ENCODE measurements at places on chromosomes 1 and 21.

DNA sequence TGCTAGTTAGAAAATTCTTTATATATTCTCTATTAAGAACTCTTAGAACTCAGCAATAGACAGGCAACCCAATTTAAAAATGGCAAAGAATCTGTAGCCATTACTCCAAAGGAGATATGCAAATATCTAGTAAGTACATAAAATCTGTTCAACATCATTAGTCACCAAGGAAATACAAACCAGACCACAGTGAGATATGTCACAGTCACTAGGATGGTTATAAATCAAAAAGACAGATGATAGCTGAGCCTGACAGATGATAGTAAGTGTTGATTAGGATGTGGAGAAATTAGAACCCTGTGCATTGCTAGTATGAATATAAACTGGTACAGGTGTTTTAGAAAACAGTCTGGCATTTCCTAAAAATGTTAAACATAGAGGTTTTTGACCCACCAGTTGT is 26.6 kb downstream of the SRSF11 start:
- no peak for DNase-seq

DNA sequence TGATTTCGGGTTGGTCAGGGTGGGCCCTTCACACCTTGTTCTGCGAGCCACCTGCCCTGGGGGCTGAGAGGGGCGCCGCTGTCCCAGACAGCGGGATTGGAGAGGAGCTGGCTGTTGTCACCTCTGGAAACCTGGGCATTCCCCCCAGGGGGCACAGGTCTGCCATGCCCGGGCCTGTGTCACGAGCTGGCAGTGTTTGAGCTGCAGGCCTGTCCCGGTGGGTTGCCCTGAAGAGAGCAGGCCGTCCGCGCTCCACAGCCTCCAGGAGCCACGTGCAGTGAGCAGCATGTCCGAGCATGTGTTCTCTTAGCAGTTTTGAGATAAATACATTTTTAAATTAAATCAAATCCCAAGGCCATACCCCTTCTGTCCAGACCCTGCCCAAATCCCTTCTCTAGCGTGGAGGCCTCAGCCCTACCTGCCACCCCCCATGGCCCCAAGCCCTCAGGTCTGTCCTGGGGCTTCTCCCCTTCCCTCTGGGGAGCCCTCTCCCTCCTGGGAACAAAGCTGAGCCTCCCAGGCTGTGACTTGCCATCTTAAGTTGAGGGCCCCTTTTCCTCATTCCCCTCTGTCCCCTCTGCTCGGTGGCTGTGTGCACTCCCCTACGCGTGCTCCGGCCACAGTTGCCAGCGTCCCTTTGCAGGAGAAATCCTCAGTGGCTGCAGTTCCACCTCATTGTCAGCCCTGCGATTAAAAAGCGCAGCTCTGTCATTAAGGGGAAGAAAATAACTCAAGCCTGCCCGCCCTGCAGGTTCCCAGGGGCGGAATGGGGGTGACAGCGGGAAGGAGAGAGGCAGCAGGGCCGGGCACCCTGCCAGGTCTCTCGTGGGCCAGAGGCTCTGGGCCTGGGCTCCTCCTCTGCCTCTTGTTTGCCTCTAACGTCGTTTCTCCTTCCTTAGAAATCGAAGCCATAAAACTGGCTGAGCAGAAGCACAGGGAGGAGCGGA is 26.6 kb downstream of the SLX9 start:
- DNase-seq = no peak

DNA sequence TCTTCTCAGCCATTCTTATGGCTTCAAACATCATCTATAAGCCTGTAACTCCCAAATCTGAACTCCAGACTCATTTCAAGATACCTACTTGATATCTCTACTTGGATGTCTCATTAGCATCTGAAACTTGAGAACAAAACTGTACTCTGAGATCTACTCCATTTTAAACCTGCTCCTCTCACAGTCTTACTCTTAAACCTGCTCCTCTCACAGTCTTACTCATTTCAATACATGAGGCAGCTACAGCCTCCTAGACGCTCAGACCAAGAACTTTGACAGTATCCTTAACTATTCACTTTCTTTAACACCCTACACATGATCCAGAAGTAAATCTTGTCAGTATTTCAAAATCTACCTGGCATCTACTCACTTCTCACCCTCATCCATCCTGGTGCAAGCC is 54.3 kb downstream of the NBPF6 start:
- no peak for DNase-seq

DNA sequence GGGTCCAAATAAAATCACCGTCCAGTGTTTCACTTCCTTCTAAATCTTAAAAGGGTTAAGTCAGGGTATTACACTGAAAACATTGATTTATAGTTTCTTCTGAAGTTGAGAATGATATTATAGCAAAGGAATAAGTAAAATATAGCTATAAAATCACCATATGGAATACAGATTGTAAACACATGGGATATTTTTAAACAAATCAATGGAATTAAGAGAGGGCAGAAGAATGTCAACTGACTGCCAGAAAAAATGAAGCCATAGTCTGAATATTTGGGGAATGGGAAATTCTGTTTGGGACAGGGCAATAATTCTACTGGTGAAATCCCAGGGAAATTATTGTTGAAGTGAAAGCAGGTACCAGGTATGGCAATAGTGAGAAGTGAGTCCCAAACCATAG is 664.6 kb downstream of the NCAM2 start:
- DNase-seq = no peak

DNA sequence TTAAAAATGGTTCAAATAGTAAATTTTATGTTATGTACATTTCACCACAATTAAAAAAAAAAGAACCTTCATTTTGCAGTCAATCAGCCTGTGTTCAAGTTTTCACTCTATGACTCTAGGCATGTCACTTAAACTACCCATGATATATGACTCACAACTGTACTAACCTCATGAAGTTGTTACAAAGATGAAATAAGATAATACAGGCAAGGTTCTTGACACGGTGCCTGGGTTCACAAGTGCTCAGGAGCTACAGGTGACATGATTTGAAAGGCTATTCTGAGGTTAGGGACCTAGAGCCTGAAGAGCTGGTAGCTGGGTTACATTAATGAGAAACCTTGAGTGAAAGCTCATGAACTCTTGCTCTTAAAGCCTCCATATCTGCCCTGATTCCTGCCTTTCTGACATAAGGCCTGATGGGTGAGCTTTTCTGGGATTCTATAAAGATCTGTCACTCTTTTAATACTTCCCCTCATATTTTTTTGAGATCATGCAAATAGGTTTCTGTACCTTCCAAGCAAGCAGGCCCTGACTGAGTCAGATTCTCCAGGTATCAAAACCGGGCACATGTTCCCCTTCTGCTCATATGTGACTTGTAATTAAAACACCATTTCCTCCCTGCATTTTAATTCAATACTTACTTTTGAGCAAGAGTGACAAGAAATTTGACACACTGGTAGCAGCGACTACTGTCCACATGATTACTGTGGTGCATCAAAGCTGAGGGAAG is 34.0 kb downstream of the PCSK9 start:
- no peak for DNase-seq

DNA sequence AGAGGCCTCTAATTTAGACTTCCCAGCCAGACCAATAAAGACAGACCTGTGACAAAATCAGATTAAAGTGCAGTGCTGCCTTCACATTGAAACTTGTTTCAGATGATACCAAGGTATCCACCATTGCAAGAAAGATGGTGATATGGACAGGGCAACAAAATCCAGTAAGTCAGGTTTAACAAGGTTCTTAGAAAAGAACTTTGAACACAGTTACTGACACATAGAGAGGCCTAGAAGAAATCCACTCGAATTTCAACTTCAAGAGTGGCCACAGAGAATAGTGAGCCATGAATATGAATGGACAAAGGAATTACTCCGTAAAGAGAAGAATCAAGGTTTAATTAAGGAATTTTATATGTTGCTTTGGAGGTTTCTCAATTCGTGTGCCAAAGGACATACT is 230.4 kb downstream of the KCNT2 start:
- DNase-seq = no peak

- no peak for DNase-seq
Observed at GRCh38 chr1:201134405-201134804, 7.4 kb upstream of the ASCL5 start.

DNA sequence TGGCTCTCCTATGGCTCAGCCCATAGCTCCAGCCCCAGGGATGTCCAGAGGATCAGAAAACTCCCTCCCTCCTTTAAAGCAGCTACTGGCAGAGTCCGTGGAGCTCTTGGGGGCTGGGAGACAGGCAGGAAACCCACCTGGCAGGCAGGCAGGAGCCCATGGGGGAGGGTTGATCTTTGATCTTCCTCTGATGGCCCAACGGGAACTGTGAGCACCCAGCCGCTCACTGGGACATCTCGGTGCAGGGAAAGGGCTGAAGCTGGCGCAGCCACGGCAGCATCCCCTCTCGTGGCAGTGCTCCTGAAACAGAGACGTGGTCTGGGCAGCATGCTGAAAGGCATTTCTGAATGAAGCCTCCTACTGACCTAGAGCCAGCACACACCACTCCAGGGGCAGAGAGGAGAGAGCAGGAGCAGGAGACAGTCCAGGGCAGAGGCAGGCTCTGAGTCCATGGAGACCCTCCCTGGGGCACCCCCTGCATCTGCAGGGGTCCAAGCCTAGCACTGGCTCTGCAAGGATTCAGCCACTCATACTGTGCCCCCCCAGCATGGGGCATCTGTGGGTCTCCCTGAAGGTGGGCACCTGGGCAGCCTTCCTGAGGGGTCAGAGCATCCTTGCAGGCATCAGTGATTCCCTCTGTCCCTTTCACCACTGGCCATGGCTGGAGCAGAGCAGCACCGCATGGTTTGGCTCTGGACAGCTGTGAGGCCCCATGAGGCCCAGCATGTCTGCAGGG is 4.9 kb upstream of the SLX9 start:
- no peak for DNase-seq

- no peak for DNase-seq
Observed at GRCh38 chr1:165365341-165365740, 8.8 kb upstream of the LMX1A start.

- peak; percentile 73 for DNase-seq
Observed at GRCh38 chr1:182149411-182149965, 88.0 kb upstream of the ZNF648 start.

DNA sequence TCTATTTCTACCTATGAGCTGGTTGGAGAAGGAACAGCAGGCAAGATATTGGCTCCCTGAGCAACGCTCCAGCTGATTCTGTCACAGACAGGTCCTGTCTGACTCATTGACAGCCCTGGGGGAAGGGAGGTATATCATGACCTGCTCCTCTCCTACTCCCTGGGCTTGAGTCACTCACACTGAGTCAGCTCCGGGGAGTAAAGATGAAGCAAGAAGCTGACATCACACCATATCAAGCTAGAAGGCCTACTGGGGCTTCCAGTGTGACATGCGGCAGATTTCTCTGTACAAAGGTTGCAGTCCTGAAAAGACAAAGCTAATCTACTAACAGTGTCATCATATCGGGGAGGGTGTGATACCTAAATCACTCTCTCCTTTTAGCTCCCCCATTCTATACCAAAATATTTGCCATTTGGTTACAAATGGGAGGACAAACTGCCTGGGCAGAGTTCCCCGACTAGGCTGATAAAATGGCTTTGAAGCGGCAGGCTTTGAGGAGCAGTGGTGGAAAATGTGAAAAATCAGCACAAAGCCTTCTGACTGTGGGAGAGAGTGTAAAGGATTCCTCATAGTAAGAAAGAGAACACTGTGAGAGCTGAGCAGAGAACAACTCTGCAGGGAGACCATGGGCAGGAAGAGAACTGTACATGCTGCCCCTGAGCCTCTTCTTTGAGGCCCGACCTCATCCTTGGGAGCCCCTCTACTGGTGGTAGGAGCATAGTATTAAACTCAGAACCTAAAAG is 15.5 kb downstream of the PI4KB start:
- DNase-seq = peak; percentile 100

DNA sequence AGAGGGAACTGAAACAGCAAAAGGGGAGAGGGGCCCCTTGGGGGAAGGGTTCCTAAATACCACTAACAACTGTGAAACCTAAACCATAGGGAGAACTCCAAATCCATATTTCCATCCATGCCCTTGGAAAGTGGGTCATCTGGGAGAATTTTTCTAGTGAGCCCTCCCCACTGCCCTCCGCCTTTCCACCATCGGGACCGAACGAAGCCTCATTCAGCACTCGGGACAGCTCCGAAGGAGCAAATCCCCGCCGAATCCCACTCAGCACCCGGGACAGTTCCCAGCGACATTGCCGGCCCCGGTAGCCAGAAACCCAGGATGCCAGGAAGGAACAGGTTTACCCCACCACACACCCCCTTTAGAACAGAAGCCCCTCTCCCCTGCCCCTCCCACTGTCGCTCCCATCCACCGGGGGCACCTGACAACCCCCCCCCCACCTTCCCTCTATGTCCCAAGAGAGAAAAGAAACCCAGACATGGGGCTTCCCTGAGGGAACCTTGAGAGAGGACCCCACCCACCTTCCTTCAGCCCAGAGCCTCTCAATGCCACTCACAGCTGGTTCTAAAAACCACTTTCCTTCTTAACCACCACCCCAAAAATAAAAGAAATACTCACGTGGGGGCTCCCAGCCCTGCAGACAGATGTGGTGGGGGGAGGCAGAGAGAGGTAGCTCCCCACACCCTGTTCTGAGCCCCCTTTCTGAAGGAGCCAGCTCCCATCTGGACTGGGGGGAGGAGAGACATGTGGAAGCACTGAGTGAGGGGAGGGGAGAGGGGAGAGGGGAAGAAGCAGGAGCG is 4.5 kb downstream of the DLGAP3 start:
- DNase-seq = peak; percentile 52

DNA sequence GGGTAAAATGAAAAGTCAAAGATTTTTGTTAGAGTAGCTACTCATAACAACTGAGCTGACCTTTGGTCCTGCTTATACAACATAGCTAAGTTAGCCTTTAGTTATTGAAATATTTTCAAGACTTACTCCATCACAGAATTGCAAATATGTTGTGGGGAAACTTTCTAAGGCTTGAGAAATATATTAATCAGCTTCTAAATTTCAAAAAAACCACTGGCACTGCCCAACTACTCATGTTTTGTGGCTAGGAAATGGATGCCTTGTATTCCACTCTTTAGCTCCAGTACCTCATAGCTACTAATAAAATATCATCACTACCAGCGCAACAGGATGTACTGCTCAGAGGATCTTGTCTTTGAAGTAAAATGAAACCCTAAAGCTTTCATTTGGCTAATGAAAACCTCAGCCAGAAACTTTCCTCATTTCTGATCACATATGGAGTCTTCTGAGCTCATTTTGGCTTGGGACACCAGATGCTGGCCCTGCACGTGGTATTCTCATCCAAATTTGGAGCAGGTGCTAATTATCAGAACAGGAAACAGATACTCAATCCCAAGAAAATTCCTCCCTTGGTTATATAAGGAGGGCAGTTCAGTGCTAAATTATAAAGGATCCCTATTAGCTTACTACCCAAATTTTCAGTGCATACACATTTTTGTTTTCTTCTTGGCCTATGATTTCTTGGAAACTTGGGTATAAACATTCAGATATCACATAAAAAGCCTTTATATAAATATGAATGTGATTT is 690.7 kb downstream of the ADGRL2 start:
- DNase-seq = no peak

GRCh38 chr1:14110040-14110439 is 410.1 kb downstream of the PRDM2 start:
- DNase-seq = no peak

Measured in IMR-90 (cell line).